BE2C (cell line): ENCODE measurements at places on chromosomes 3 and 15.

DNA sequence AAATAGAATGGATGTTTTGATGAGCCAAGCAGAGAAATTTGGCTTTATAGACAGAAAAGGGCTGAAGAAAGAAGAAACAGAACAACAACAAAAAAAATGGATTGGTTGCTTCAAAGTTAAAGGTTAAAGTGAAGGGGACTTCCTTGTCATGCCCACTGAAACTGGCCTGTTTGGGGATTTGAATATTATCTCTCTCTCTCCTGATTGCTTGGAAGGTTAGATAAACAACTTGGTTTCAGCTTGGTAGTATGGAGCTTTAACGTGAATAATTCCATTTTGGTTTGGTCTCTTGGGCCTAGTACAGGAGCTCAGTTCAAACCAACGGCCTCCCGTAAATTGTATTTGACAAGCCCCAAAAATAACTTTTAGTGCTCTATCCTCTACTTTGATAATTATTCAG, 70.8 kb upstream of the MBNL1 start:
- no peak for DNase-seq

GRCh38 chr3:61761694-61762430, 200.5 kb downstream of the PTPRG start:
- no peak for DNase-seq

DNA sequence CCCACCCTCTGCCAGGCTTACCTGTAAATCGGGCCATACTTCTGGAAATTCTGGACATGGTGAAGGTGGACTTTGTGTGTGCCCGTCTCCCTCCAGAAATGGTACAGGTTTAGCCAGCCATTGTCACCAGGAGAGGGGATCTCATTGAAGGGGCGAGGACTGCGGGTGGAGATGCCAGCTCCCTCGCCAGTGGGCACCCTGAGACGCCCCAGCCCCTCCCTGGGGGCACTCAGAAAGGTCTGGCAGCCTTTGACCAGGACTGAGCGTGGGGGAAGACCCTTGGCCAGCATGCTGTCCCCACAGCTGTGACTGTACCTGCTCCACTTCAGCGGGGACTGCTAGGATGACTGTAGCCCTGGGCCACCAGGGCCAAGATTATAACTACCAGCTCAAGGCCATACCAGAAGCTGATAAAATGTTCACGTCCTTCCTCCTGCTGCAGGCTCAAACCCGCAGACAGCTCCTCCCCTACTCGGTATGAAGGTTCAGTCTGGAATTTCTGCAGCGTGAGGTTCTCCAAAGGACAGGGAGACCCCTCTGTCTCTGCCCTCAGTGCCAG, at the start of gene CYP11A1:
Gene CYP11A1, minus strand, starts transcription at position 351 of the 559 bp plus-strand sequence. Its CDS starts 61 bp downstream, at position 290.
- DNase-seq = no peak

- no peak for DNase-seq
Observed at GRCh38 chr15:41304149-41304770, 28.1 kb downstream of the OIP5 start.

DNA sequence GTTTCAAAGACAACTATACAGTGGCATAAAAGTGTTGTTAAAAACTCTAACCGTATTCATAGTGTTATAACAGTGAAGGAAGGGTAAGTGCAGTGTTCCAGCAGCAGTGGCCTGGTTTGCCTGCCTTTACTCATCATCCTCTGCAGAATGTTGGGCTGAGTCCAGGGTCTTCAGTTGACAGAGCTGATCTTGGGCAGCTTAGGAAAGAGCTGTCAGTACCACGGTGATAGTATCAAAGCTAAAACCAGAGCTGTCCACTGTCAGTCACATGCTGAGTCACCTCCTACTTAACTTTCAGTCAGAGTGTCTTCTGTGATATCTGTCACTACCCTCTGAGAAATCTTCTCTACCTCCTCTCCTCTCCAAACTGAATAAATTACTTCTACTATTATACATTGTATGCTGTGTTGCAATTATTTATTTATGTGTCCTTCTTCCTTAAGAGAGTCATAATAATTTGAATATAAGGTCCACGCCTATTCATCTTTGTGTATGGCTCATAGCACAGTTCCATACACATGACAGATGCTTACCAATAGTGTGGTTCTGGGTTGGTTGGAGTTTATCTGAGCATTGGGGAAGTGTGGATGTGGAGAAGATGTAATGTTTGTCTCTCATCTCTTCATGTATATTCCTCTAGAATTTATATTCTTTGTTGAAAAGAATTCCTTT, 242.1 kb downstream of the ZIC1 start:
- peak; percentile 70 for DNase-seq

DNA sequence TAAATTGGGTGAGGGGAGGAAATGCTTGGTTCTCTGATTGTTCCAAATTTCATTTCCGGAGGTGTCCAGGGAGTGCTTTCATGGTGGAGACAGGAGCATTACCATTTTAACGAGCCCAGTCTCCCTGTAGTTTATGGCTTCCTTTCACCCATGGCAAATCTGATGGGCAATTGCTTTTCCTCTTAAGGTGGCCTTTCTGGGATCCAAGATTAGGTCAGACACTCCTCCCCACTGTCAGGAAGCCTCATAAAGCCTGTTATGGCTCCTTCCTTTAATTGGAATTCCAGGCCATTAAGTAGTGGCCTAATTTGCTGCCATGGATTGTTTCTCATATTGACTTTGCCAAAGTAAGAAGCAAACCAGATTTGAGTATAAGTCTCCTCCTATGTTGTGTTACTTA, 157.8 kb downstream of the PDCD6IP start:
- no peak for DNase-seq
